IPS-NIHi11 (cell line): ENCODE measurements at places on chromosomes 1 and 21.
A peak's percentile ranks its signal among the peaks of the same experiment; 100 is the strongest.

DNA sequence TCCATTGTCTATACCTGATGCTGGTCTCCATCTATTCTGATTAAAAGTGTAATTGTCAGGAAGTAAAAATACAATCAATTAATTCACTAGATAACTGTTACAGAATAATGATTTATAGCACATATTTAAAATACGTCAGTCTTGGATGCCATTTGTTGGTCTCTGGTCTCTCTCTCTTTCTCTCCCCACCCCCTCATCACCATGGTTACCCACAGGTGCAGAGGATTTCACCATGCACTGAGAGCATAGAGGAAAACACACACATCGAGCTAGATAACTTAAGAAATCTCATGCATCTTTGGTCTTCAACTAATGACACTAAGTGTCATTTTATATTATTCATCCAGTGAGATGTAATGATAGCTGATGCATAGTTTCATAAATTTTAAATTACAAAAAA, 33.4 kb downstream of the LRRC53 start:
- no peak for DNase-seq

GRCh38 chr1:20962576-20963258, 175.6 kb upstream of the HP1BP3 start:
- DNase-seq: no peak

- no peak for DNase-seq
Observed at GRCh38 chr1:66575739-66576138, 41.8 kb downstream of the SGIP1 start.

DNA sequence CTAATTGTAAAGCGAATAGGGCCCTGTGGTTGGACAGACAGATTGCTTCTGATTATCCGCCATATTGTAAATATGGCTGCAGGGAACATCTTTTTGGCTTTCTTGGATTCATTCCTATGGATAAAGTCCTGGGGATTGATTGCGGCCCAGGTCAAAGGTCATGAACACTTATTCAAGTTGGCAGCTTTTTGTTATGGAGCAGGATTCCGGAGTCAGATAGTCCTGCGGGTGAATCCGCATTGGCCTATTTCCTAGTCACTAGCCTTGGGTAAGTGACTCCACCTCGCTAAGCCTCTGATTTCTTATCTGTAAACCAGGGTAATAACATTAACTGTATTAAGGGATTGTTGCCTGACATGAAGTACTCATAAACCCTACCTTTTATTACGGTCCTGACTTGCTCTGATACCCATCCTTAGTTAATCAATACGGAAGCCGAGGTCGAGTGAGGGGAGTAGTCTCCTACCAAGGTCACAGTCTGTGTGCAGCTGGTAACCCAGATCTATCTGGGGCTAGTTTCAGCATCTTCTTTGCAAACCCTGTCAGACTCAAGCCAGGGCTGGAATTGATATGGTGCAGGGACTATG, 31.7 kb downstream of the EDN2 start:
- no peak for DNase-seq

DNA sequence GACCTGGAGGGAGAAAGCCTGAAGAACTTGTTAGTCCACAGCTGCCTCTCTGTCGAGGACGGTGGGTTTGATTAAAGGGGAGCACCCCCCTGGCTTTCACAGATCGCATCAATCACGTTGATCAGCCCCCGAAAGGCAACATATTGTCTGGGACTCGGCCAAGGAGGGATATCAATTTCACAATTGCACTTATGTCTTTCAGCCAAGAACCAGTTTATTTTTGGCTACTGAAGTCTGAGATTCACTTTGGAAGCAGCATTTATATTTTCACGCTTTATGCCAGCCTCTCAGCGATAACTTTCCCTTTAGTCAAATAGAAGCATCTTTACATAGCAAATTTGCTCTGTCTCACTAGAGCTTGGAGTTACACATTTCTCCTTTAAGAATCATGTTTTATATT, 253.2 kb upstream of the RRP15 start:
- DNase-seq: no peak

DNA sequence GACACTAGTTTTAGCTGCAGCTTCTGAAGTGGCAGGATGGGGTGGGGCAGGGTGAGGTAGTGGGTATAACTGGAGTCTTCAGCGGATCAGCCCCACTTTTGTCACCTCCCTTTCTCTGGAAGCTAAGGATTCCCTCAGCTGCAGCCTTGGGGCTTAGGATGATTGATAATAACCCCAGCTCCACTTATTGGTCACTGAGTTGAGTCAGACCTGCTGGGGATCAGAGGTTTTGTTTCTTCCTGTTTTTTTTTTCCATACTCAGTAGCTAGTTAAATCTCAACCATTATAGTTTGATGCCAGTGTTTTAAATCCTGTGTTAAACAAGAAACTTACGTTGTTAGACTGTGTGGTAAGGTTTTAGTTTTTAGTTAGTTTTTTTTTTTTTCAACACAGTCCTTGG, 57.2 kb downstream of the LAMC1 start:
- DNase-seq: no peak

DNA sequence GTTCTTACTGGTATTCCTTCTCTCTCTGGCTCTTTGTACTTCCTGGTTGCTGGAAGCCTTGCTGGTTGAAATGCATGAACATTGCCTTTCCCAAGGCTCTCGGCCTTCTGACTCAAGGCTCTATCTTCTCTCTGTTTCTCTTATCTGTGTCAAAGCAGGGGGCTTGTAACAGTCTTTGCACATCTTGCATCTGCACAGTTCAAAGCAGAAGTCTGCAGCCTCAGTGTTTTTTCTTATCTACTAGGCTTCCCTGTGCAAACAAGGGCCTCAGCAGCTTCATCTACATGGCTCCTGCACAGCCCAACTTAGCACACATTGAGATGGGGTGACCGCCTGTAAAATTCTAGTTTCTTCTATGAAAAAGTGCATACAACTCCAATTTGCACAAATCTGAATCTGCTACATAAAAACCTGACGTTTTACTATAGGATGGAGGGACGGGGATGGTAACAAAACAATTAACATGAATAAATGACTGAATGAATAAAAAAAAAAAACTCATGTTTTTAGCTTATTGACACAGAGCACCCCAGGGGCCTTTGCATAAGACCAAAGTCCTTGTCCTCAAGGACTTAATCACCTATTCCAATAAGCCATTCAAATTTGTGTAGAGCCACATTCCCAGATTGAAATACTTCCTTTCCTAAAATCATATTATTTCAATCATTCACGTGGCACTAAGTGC, 458.3 kb downstream of the LMO4 start:
- DNase-seq: no peak

GRCh38 chr1:70264839-70265238, 43.7 kb downstream of the SRSF11 start:
- DNase-seq: no peak

- DNase-seq: no peak
Observed at GRCh38 chr1:201282216-201282615, 1.1 kb upstream of the PKP1 start.

DNA sequence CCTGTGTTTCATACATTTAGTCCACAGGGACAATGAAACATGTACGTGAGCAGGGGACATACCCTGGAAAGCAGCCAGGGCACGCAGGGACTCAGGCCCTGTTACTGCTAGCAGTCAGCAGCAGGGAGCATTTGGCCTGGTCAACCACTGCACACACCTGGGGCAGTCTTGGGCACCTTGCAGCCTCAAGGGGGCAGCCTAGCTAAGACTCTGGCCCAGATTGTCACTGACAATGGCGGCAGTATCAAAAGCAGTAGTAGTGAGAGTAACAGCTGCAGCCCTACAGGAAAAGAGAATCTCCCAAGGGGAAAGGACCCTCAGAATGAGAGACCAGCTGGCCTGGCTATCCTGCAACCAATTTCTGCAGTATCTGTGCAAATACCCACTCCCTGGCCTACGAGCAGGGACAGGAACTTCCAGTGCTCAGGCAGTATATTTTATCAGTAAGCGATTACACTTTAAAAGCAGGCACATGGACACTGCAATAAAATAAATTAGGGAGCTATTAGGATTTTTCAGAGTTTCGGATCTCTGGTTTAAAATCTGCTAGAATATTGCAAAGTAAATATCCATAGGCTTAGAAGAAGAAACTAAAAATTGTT, 475.6 kb downstream of the LTN1 start:
- peak; percentile 81 for DNase-seq

DNA sequence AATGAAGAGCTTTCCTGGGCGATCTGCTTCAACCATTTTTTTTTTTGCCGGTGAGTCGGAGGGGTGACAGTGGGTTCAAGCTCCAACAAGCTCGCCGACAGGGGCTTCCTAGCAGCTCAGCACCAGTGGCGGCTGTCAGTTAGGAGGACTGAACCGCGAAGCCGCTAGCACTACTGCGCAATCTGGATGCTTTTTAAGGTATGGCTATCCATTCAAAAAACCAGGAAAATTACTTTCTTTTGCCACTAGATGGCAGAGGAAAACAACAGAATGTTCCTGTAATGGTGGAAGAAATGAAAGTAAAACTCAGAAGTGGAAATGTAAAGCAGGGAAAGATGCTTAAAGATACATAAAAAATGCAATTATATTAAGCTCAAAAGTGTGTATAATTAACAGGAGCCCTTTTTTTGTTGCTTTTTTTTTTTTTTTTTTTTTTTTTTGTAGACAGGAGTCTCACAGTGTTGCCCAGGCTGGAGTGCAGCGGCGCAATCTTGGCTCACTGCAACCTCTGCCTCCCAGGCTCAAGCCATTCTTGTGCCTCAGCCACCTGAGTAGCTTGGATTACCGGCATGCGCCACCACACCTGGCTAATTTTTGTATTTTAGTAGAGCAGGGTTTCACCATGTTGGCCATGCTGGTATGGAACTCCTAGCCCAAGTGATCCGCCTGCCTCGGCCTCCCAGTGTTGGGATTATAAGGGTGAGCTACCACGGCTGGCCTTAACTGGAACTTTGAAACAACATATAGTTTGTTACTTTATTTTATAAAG, 8.5 kb downstream of the KYAT3 start:
- peak; percentile 44 for DNase-seq

DNA sequence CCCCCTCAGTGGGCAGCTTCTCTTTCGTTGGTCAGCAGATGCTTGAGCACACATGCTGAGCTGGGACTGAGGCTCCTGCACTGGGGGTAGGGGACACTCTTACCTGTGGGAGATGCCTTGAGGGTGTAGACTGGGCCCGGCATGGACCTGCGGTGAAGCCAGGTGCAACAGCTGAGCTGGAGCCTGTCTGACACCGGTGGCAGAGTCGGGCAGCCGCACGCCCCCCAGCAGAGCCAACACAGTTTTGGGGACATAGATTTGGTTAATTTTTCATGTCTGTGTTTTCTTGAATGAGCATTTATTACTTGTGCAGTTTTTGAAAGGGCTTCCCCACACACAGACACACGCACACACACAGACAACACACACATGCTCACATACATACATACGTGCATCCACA, 5.9 kb upstream of the HES5 start:
- DNase-seq: no peak

DNA sequence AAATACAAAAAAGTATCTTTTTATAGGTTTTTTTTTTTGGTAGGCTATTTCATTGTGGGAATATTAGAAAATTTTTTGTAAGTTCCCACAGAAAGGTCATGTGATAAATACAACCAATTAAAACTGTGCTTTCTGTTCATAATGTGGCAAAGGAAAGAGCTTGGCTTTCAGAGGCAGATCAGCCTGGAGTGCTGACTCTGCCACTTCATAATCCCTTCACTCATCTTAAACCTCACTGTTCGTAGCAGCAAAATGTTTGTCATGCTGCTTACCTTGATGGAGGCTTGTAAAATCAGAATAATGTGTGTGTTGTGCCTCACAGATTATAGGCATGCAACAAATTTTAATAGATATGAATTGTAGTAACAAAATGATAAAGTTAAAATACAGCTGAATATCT, 176.8 kb downstream of the ZP4 start:
- no peak for DNase-seq

DNA sequence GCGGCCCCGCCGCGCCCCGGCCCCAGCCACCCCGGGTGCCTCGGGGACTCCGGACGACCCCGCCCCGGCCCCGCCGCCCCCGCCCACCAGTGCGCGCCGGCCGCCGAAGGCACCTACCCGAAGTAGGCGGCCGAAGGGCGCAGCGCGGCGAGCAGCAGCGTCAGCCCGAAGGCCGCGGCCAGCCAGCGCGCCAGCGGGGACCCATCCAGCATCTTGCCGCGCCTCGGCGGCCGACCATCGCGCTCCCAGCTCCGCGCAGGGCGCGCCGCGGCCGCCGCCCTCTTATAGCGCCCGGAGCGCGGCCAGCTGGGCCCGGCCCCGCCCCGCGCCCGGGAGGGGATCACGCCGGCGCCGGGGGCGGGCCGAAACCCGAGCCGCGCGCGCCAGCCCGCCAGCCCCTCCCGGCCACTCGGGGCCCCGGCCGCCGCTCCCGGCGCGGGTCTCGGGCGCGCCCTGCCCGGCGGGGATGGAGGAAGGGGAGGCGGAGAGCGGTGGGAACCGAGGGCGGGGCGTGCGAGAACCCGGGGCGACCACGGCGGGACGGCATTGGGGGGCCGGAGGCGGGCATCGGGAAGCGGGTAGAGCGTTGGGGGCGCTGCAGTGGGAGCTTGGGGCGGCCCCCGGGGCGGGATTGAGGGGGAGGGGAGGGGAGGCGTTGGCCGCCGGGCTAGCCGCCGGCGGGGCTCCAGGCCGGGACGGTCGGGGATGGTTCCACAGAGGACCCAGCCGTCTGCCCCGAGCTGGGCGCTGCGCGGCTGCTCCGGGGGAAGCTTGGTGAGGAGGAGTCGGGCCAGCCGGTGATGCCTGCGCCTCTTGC, at the start of gene WNT9A:
TSS of gene WNT9A (minus strand) at position 257 of the 817 bp plus-strand sequence. CDS start at position 212, 45 bp downstream.
- DNase-seq: peak; percentile 97
